ENCODE measurements at places on chromosomes 16 and 17. TPM values are rescaled to one million over a fixed set of nuclear protein-coding genes. Genes with fewer than 3 reads are reported as not detected.

DNA sequence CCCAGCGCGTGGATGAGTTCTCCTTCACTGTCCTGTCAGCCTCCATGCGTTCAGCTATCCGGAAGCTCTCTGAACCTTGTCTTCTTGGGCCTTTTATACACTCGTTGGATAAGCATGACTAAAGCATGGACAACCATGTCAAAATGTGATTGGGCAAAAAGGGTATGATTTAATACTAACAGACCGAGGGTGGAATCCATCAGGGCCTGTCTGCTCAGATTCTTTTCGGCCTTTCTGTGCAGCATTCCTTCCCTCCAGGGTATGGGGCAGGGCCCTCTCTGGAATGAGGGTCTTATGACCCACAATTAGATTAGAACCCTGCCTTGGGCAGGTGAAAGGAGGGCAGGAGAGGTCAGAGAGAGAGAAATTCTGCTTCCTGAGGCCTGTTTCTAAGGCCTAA, 14.0 kb upstream of the CCL5 start:
- no peak overlapping the region for H3K27ac ChIP-seq
- H3K36me3 ChIP-seq: no peaks in the 10 kb centered on the region
- H3K27me3 ChIP-seq: no peaks in the 10 kb centered on the region
- H3K4me3 ChIP-seq: no peak overlapping the region

DNA sequence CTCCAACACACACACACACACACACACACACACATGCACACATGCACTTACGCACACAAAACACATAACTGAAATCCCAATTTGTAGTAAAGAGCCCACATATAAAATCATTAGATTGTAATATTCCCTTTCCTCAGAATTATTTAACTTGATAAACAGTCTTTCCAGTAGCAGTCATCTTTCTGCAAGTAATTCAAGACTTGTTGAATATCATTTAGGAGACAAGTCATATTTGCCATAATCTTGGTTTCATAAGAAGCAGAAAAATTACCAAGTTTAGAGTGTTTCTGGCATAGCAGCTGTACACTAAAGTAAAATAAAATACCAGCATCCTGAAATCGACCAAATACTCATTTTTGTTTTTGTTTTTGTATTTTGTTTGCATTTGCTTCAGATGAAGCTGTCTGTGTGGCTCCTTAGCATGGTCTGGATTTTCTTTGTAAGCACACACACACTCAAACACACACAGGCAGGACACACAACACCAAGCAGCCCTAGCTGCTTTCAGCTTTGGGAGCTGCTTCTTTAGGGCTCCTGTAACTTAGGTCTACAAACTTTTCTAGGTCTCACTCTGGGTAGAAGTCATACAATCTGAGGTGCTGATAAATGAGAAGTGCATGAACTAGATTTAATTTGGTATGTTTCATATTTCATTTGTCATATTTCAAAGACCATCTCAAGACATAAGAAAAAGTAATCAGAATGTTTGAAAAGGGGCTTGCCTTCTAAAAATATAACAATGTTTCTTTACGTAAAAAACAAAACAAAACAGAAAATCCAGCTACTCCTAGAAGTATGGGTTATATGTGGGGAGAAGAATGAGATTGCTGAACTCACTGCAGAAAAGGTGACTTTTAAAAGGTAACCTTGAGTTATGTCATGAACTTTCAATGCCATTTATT, 3.0 kb downstream of the SALL1 start:
- H3K36me3 ChIP-seq: no peaks in the 10 kb centered on the region
- H3K27me3 ChIP-seq: peaks cover 71% of the 10 kb centered on the region
- no peak for DNase-seq

Gene LGALS9B
- total RNA-seq: not detected

- H3K36me3 ChIP-seq: peaks cover 31% of the 10 kb centered on the region
- no peaks in the 10 kb centered on the region for H3K27me3 ChIP-seq
- no peak overlapping the region for H3K4me3 ChIP-seq
- peaks cover 33% of the 10 kb centered on the region for H3K4me1 ChIP-seq
Measured at GRCh38 chr17:55416000-55416399, 5.6 kb downstream of the MMD start.

GRCh38 chr17:7328840-7329373, at the start of gene NEURL4:
Gene NEURL4, minus strand, starts transcription at chr17:7329335. Its CDS starts 23 bp downstream, at chr17:7329312.
- peaks cover 20% of the 10 kb centered on the region for H3K4me1 ChIP-seq
- peak within 1 kb of the TSS; percentile 92 for H3K27ac ChIP-seq
- peaks cover 38% of the 10 kb centered on the region for H3K36me3 ChIP-seq
- peak within 1 kb of the TSS; percentile 89 for H3K4me3 ChIP-seq
- no peak for DNase-seq
- H3K27me3 ChIP-seq: peaks cover 10% of the 10 kb centered on the region

GRCh38 chr17:44749076-44749979, 9.5 kb upstream of the ADAM11 start:
- peak overlapping the region; percentile 17 for H3K4me3 ChIP-seq
- peaks cover 44% of the 10 kb centered on the region for H3K36me3 ChIP-seq
- no peaks in the 10 kb centered on the region for H3K4me1 ChIP-seq

Gene MLST8
- 23.7 TPM for total RNA-seq

- no peak overlapping the region for H3K27ac ChIP-seq
- no peaks in the 10 kb centered on the region for H3K36me3 ChIP-seq
- no peak overlapping the region for H3K4me3 ChIP-seq
- no peaks in the 10 kb centered on the region for H3K4me1 ChIP-seq
- H3K27me3 ChIP-seq: no peaks in the 10 kb centered on the region
Measured at GRCh38 chr17:61149862-61150362, 249.7 kb upstream of the TBX2 start.

Gene NT5M
- 11.5 TPM for total RNA-seq

Gene NPIPB13
- total RNA-seq: 0.98 TPM

DNA sequence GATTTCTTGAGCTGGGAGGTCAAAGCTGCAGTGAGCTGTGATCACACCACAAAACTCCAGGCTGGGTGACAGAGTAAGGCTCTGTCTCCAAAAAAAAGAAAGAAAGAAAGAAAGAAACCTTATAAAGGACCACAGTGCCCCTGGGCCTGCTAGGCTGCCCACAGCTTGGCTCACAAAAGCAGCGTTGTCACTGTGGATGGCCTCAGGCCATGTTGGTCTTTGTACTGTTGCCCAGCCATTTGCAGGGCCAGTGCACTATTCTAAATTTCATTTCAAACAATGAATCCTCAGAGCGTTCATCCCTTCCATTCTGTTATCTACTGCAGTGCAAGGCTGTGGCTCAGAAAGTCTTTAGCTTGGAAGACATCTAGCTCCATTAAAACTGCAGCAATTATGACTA, 208.4 kb downstream of the SLC39A11 start:
- H3K4me1 ChIP-seq: no peaks in the 10 kb centered on the region
- no peak for DNase-seq
- H3K36me3 ChIP-seq: peaks cover 5% of the 10 kb centered on the region
- H3K27ac ChIP-seq: no peak overlapping the region
- no peaks in the 10 kb centered on the region for H3K27me3 ChIP-seq

DNA sequence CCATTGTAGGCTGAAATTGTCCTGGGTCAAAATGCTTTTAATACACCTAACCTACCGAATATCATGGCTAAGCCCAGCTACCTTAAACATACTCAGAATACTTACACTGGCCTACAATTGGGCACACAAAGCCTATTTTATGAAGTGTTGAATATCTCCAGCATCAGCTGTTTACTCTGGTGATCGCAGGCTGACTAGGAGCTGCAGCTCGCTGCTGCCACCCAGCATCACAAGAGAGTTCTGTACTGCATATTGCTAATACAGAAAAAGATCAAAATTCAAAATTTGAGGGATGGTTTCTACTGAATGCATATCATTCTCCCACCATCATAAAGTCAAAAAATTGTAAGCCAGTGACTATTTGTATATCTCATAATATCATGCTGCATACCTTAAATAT, 55.3 kb downstream of the ULK2 start:
- no peaks in the 10 kb centered on the region for H3K4me1 ChIP-seq
- DNase-seq: no peak
- H3K27ac ChIP-seq: no peak overlapping the region
- H3K36me3 ChIP-seq: peaks cover 28% of the 10 kb centered on the region
- no peaks in the 10 kb centered on the region for H3K27me3 ChIP-seq
- H3K4me3 ChIP-seq: no peak overlapping the region

DNA sequence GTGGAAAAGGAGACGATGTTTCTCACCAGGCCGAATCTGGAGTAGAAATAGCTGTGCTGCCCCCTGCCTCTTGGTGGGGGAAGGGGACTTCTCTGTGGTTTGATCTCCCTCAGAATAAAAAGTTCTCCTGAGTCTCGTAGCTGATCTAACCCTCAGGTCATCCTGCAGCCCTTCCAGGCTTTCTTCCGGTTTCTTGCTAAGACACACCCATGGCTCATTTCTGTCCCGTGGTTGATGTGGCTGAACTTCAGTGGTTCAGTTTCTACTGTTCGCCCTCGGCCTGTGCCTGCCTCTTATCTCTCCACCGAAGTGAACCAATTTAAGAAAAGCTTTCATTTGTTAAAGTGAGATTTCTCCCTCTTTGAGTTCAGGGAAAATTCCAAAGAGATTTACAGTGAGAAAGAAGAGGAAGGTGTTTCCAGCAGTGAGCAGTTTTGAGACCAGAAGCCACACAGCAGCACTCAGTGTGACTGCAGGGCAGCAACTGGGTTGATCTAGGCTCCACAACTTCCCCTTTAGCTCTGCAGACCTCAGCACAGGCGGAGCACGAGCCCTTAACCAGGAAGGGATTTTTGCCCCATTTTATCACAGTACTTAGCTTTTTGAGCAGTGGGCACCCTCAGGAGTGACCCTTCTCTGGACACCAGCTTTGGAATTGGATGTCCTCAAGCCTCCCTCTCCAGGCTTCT, 34.9 kb upstream of the CACNG5 start:
- no peak overlapping the region for H3K27ac ChIP-seq
- no peaks in the 10 kb centered on the region for H3K27me3 ChIP-seq
- H3K36me3 ChIP-seq: peaks cover 60% of the 10 kb centered on the region
- H3K4me1 ChIP-seq: no peaks in the 10 kb centered on the region
- DNase-seq: no peak

GRCh38 chr16:87806641-87807546, 41.1 kb upstream of the KLHDC4 start:
- peaks cover 15% of the 10 kb centered on the region for H3K4me1 ChIP-seq
- no peaks in the 10 kb centered on the region for H3K36me3 ChIP-seq
- peak overlapping the region; percentile 31 for H3K4me3 ChIP-seq
- DNase-seq: no peak

All from esophagus muscularis mucosa (tissue), 4 donors.